Nucleus accumbens (tissue), 56 donors: ENCODE measurements at places on chromosomes 11 and 22.

- DNase-seq: no peak
Observed at GRCh38 chr11:86688398-86689179, 16.2 kb upstream of the ME3 start.

GRCh38 chr11:33970984-33971466 lies 79.1 kb upstream of the LMO2 start:
- peak; percentile 25 for DNase-seq

DNA sequence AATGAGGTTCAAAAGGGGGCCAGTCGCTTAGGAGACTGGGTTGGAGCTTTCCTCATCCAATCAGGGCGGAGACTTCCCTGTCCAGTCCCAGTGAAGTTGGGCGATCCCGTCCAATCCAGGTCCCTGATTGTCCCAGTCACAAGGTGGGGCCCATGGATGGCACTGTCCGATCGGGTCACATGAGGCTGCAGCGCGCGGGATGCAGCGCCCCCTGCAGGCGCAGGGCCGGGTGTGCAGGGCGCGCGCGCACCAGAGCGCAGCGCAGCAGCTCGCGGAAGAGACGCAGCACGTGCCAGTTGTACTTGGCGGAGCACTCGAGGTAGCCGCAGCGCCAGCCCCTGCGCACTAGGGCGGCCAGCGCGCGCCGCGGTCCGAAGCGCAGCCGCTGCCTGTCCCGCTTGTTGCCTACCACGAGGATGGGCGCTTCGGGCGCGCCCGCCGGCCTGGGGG lies 2.3 kb downstream of the RASL10A start:
- no peak for DNase-seq

DNA sequence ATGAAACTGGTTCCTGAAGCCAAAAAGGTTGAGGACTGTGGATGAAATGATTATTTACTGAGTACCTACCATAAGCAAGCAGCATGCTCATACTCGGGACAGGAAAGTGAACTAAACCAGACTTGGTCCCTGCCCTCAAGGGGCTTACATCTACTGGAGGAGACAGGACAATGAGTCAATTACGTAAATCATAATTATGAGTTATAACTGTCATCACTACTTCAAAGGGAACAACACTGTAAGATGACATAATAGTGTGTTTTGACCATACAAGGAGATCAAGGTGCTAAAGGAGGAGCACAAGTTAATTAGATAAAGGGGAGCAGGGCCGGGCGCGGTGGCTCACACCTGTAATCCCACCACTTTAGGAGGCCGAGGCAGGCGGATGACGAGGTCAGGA lies 2.5 kb downstream of the FAM227A start:
- no peak for DNase-seq

DNA sequence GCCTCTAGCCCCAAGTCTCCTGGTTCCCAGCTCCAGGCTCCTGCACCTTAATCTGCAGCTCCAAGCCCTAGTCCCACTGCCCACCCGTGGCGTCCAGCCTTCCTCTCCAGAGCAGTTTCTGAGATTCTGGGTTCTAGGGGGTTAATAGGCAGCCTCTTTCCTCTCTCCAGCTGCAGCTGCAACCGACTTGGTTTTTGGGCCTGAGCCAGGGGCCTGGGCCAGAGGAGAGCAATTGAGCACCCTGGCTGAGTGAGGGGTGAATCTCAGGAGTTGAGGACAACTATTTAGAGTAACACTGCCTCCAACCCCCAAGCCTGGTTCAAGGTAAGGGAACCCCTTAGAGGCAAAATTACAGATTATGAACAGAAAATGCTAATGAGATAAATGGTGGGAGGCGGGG lies 9.0 kb upstream of the CHRM1 start:
- no peak for DNase-seq
